ENCODE measurements at places on chromosomes 2 and 18.

DNA sequence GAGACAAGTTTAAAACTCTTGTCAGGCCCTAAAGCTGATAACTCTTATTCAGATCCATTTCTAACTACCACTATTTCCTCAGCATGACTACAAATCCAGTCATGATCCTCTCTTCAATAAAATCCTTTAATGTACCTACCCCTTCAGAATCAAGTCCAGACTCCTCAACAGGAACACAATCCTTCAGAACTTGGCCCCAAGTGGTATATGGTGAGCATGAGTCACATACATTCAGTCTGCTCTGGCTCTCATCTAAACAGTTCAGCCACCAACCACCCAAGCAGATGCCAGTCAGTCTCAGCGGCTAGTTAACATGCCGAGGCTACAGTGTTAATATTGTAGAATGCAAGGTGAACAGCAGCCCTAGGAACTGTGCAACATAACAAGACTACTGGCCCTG lies 9.7 kb downstream of the LMAN2L start:
- DNase-seq, result no peak

DNA sequence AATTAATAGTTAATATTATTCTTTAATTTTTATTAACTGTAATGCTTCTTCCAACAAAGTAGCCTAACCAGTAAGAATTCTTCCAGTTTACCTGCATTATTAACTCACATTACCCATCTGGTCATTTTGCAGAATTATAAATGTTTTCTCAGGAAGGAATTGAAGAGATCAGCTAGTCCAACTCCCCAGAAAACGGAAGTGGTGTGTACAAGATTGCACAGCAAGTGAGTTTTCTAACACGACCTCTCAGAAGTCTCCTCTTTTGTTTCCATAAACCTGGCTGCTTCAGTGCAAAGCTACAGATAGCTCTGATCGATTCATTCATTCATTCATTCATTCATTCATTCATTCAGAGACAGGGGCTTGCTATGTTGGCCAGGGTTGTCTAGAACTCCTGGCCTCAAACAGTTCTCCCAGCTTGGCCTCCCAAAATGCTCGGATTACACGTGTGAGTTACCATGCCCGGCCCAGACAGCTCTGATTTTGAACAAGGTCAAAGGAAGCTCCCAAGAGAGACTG lies 128.8 kb upstream of the REV1 start:
- no peak for DNase-seq

DNA sequence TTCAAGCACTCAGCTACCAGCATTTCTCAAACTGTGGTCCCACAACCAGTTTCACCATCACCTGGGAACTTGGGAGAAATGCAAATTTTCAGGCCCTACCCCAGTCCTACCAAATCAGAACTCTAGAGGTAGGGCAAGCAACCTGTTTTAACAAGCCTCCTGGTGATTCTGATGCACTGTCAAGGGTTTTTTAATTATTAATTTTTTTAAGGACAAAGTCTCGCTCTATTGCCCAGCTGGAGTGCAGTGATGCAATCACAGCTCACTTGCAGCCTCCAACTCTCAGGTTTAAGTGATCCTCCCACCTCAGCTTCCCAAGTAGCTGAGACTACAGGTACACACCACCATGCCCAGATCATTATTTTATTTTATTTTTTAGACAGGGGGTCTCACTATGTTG lies 7.8 kb downstream of the ACMSD start:
- DNase-seq, result no peak

- DNase-seq, result no peak
Measured at GRCh38 chr2:236857246-236857645, 228.4 kb upstream of the COPS8 start.

DNA sequence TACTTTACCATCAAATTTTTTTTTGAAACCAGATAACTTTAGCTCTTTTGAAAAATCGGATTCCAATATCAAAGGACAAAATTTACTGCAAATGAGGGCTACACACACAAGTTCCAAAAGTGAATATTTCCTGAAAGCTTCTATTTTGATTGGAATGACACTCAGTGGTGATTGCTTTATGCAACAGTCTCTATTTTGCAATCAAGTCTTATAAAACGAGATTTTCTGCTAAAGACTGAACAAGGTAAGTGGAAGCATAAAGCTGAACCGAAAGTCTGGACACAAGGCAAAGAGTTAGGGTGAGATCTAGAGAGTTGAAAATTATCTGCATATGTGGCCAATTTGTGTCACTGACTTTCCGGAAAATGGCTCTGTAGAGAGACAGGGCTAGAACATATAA lies 145.0 kb upstream of the OSR1 start:
- DNase-seq, result no peak

All from neural crest cell (in vitro differentiated cells).